ENCODE measurements at places on chromosomes 2 and 18.

DNA sequence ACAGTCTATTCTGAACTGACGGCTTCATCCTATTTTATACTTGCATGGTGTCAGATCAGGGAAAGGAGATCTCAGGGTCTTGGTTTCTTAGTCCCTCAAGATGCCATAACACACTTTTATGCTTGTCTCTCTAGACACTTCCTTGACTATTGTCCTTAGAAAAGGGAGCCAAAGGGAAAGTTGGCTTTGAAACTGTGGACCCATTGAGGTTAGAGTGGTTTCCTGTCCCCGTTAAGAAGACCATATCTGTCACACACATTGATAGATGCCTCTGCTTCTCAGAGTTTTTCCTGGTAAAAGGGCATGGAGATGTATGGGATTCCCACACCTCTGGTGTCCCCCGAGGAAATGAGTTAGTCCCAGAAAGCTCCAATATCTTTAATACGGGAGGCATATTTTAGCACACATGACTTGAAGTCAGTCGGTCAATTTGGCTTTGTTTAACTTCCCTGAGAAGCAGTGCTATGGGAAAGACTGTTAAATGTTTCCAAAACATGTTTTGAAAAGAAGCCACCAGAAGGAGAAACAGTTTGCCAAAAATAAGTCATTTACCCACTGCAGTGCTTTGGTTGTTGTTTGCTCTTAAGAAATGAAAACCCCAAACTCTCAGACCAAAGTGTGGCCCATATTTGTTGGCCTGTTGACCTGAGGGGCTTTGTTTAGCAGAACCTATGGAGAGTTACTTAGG is 133.4 kb upstream of the CXCR4 start:
- DNase-seq, result no peak

- no peak for DNase-seq
Measured at GRCh38 chr18:13235981-13236380, 17.4 kb downstream of the LDLRAD4 start.

GRCh38 chr2:143564419-143564818 is 435.2 kb downstream of the ARHGAP15 start:
- DNase-seq, result no peak

GRCh38 chr18:47458483-47458882 is 207.0 kb upstream of the SKOR2 start:
- DNase-seq, result no peak

- DNase-seq, result no peak
Measured at GRCh38 chr18:35868915-35869314, 103.6 kb upstream of the RMP24 start.

DNA sequence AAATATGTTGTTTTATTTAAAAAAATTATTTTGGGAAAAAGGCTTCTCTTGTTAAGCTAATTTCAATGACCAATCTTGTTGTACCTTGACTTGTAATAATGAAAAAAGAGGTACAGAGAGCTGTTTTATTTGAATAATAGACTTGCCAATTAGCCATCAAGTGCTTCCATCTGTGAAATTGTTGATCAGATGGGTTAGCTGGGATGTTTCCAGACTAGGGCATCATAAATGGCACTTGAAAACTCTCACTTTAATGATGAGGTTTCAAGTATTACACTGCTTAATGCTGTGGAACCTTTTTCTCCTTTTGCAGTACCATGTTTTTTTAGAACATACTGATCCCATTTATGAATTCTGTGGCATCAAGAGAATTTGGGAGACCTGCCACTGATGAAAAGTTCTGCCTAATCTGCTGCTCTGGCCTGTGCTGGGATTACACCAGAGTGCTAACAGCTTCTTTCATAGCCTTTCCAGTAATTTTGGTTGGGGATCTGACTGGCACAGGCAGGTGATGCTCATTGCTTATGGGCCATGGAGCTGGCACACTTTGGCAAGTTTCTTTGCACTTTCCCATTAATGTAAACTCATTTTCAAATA is 24.2 kb downstream of the PSMD14 start:
- no peak for DNase-seq

- DNase-seq, result no peak
Measured at GRCh38 chr2:199419428-199419827, 38.3 kb downstream of the SATB2 start.

DNA sequence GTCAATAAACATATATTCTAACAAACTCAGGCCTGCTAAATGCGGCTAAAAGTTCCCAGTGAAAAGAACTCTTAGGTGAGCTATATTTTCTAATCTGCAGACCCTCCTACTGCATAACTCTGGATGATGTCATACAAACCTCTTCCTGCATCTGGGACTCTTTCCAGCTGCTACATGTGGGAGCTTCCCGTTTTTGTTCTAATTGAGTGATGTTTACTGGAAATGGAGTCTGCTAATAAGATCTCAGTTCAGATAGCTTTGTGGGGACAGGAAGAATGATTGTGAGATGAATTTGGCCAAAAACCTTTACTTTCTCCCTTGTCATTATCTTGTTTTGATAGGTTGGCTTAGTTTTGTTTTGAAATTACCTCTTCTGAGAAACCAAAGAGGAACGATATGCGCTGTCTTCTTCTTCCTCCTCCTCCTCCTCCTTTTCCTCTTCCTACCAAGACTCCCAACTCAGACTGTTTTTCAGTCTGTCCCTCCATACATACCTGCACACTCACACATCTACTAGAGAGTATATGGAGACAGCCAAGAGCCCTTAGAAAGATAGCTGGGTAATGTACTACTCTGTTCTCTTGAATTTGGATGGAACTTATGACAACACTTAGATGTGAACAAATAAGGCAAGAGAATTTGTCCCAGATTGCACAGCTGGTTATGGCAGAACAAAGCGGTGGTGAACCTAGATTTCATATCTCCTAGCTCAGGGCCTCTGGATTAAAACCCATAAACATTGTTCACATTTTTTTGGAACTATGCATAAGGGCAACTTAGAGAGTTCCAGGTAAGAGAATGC is 39.8 kb upstream of the AAK1 start:
- peak; percentile 67 for DNase-seq

GRCh38 chr2:136107051-136108033 is 10.6 kb downstream of the CXCR4 start:
- DNase-seq, result no peak

DNA sequence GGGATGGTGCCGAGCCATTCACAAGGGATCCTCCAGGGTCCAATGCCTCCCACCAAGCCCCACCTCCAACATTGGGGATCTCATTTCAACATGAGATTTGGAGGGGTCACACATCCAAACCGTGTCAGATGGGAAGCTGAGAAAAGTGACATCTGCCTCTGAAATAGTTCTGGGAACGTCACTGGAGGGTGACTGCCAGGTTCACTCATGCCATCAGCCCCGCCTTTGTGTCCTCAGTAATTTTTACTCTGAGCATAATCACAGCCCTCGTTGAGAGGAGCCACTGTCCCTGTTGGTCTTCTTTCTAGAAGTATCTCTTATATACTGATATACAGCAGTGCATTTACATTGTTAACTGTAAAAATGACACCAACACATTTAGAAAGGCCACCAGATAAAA is 67.4 kb downstream of the KLHL29 start:
- DNase-seq, result no peak

- no peak for DNase-seq
Measured at GRCh38 chr2:134603966-134604365, 114.8 kb downstream of the TMEM163 start.

DNA sequence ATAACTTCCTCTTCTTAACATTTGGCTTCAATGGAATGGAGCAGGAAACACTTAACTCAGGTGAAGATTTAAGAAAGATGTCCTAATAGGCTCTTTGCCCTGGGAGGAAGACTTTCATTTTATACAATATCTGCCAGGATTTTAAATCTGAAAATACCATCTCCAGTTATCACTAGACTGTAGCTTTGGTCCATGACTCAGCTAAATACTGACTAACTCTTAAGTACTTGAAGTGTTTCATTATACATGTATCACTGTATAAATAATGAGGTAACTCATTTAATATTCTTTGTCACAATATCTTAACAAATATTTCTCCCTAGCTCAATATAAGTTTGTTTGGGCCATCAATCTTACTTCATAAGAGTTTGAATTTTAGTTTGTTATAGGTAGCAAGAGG is 34.7 kb downstream of the RBKS start:
- peak; percentile 84 for DNase-seq

DNA sequence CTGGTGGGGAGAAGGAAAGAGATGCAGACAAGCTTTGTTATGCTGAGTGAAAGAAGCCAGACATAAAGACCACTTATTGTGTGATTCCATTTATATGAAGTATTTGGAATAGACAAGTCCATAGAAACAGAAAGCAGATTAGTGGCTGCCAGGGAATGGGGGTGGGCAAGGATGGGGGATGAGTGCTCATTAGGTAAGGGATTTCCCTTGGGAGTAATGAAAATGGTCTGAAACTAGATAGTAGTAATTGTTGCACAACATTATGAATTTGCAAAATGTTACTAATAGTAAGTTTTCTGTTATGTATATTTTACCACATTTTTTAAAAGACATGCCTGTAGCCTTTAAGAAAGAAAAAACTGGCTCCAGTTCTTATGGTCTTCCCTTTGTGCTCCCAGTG is 154.9 kb downstream of the LNPK start:
- no peak for DNase-seq

DNA sequence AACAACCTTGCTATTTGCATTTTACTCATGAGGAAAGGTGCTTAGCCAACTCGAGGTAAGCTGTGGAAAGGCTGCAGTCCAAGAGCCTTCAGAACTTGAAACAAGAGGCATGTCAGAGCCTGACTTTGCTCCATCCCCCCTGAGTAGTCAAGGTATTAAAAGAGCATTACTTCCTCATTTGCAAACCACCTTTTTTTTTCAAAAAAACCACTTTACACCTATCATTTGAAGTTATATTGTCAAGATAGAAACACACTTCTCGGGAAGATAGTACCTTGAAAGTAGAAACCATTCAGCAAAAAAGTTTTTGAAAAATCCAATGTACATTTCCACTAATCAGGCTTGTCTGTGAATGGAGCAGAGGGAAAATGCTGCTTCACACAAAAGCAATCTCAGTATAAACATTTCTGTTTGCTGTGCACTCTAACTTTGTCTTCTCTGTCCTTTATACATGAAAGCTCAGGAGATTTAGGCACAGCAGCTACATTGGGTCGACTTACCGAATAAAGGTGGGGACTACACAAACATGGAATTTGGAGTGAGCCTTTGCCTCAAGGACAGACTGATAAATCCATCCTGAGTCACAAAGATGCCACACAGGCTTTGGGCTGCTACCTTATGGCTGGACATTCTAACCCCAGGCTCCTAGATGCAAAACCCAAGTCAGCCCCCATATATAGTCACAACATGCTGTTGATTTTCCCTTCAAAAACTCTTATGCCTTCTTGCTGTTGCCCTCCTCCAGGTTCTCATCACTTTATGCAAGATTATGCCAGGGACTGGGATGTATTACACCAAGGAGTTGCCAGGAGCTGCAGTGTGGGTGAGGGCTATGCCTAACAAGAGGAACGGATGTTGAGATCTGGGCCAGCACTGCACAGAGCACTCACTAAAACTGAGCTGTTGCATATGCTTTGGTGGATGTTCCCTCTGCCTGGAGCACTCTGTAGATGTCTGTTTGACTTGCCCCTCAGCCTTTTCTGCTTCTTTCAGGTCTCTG is 41.4 kb upstream of the EML4 start:
- no peak for DNase-seq

DNA sequence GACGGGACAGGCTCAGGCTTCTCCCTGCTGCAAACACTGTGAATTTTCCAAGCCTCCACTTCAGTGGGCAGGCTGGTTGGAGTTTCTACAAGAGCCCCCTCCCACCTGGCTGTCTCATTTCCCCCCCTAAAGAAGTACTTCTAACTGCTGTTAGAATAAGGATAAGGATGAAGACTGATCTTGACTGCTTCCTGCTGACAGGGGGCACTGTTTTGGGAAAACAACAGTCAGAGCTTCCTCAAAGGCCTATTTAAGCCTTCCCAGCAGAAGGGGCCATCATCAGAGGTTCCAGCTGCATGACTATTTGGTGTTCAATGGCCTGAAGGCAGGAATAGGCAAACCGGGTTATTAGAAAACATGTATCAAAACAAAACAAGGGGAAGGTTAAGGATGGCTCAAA is 1162.8 kb downstream of the DSC3 start:
- no peak for DNase-seq

DNA sequence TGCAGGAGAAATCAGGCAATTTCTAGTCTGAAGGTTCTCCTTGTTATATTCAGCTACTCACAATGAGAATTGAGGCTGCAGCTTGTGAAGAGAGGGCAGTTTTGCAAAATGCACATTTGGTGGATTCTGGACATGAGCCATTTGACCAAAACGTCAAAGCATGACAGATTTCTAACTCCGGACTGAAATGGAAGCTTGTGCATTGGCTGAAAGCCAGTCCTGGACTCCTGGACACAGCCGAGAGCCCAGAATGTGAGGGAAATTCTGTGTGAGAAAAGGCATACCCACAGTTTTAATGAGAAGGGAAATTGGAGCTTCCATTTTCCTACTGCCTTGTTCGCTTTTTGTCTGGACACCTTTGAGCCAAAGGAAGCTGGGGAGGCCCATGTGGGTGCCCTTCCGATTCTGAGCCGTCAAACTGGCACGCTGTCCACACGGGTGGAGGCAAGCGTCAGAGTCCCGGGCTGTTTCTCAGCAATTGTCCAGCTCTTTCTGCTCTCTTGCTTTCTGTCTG is 23.7 kb upstream of the ROCK2 start:
- no peak for DNase-seq

DNA sequence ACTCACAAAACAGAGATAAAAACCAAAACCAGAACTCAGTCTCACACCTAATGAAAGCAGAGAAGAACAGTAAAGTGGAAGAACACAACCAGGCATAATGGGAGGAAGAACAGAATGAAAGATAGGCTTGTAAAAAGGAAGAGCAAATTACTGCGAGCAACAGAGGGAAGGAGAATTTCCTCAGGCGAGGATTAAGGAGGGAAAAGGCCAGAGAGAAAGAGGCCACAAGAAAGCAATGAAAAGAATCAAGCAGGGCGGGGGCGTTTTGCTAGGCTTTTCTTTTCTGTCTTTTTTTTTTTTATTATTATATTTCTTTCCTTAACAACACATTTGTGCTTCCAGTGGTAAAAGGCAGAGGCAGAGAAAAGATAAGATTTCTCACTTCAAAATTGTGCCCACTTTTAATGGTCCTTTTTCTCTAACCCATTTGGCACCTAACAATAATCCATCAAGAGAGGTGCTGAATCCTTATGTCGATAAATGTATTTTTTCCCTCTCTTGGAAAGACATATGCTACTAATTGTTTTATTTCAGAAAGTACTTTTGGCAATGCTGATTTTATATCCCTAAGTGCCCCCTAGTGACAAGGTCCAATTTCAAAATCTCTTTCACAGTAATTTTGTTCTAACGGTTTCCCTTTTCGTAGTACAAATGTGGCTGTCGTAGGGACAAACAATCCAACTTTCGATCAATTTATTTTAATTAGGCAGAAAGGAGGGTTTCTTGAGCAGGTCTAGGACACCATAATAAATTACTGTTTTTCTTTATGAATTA is 138.7 kb upstream of the AQP4 start:
- DNase-seq, result peak; percentile 4

- no peak for DNase-seq
Measured at GRCh38 chr2:119859528-119859927, 99.8 kb downstream of the PTPN4 start.

DNA sequence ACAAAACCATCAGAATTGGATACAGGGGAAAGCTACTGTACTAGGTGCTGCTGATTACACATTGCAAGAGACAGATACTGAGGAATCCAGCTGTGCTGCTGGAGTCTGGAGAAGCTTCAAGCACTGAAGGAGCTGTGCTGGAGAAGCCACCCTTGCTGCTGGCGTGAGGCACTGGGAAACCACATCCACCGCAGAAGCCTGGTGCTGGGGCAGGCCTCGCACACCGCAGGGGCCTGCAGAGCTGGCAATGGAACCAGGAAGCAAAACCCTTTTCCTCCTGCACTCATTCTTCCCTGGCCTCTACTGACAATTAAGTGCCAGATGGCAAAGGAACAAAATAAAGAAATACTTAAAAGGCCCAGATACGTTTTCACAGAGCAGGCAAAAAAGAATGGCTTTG is 94.4 kb upstream of the MSH6 start:
- DNase-seq, result no peak

All from fibroblast of skin of back (primary cell).